ENCODE measurements at places on chromosomes 2 and 18.

DNA sequence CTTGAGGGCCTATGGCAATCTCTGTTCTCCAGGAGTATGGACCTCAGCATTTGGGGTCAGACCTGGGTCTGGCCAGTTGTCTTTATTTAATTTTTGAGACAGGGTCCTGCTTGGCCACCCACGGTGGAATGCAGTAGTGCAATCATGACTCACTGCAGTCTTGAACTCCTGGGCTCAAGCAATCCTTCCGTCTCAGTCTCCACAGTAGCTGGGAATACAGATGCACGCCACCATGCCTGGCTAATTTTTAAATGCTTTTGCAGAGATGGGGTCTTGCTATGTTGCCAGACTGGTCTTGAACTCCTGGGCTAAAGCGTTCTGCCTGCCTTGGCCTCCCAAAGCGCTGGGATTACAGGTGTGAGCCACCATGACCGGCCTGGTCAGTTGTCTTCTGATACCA is 46.4 kb upstream of the INHBB start:
- no peak for DNase-seq

GRCh38 chr2:168632709-168633121 is 169.7 kb upstream of the NOSTRIN start:
- no peak for DNase-seq

DNA sequence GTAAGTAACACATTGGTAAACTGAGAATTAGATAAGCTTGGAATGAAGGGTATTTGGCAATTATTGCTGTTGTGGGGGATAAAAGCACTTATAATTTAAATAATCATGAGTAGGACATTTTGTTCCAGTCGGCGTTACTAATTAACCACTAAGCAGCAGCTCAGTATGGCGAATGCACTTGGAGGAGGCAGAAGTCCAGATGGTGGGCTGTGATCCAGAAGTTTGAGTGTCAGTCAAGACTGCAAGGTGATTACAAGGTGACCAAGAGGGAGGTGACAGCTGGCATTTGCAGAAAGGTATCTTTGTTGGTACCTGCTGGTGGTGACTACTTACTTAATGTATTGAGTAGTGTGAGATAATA is 643.6 kb upstream of the FAM98A start:
- no peak for DNase-seq

DNA sequence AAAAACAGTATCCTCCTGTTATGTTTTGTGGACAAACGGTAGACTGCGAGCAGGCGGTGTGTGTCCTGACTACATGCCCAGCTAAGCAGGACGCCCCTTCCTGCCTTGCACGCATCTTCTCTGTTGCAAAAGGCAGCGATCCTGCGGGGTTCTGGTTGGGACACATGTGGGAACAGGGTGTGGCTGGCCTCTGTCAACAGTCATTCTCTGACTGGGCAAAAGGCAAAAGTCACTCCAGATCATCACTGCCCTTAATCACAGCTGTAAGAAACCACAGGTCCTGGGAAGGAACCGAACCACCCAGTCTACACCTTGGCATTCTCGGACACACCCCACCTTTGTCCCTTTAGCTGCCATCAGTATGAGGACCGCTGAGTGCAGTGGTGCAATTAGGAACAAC is 44.3 kb upstream of the TMEM87B start:
- no peak for DNase-seq

DNA sequence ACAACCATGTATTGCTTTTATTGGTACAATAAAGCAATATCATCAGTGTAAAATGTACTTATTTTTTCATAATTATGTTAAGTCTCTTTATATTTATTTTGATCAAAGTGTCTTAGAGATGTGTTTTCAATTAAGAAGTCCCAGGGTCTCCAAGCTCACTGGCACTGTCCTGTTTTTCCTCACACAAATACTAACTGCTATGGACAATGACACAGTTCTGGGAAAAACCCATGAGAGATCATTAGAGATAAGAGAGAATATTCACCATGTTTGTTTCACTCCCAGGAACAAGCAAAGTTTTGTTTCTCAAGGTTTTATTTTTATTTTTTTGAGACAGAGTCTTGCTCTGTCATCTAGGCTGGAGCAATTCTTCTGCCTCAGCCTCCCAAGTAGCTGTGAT is 38.7 kb downstream of the E2F6 start:
- no peak for DNase-seq

DNA sequence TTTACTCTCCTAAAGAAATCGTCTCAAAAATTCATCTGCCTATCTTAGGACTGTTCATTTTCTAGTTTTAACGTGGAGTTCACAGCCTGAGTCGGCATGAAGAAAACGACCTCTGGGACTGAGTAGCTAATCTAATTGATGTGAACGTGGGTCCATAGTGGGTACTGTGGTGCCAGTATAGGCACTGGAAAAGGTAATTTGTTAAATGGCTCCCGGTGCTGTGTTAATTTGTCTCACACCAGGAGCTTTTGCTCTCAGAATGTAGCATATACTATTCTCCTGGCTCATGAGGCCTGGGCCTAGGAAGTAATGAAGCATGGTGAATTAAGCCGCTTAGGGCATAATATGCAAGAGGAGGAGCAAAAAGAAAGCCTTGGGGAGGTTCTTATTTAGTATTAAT is 414.4 kb upstream of the NXPH2 start:
- DNase-seq: no peak

- no peak for DNase-seq
These were observed 111.4 kb downstream of the THNSL2 start for GRCh38 chr2:88281302-88282217.

GRCh38 chr2:155060896-155061295 is 362.4 kb downstream of the KCNJ3 start:
- peak; percentile 47 for DNase-seq

DNA sequence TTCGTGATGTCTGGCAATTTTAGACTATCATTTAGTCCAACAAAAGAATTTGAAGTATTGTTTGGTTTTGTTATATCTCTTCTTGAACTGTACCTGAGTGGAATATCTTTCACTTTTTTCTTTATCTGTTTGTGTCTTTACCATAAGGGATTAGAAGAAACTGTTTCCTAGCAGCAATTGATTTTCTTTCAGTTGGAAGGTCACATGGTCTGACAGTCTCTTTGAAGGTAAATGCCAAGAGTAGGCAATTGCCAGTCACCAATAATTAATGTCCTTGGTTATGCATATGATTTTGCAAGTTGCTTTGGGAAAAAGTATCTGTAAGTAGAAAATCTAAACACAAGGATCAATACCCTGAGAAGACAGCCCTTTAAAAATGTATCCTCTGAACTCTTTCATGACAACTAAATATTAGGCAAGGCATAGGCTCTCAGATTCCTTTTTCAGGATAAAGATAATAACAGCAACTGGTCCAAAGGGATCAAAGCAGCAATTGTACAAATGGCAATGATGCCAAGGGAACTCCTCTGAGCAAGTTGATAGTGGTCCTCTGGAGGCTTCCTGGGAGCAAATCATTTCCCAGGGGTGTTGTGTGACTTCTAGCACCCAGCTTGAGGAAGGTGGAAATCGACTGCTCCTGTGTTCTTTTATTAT is 17.6 kb downstream of the MAP3K19 start:
- DNase-seq: no peak

GRCh38 chr2:45404807-45405297 is 206.2 kb downstream of the SRBD1 start:
- DNase-seq: no peak
